ENCODE measurements at places on chromosomes 2 and 18.
A peak's percentile ranks its signal among the peaks of the same experiment; 100 is the strongest.

GRCh38 chr2:64036034-64036705, 16.9 kb upstream of the VPS54 start:
- peak; percentile 44 for DNase-seq

GRCh38 chr2:139170406-139170805, 390.2 kb upstream of the NXPH2 start:
- DNase-seq, result no peak

GRCh38 chr18:3251249-3251962, 3.8 kb downstream of the MYL12A start:
- DNase-seq, result no peak

DNA sequence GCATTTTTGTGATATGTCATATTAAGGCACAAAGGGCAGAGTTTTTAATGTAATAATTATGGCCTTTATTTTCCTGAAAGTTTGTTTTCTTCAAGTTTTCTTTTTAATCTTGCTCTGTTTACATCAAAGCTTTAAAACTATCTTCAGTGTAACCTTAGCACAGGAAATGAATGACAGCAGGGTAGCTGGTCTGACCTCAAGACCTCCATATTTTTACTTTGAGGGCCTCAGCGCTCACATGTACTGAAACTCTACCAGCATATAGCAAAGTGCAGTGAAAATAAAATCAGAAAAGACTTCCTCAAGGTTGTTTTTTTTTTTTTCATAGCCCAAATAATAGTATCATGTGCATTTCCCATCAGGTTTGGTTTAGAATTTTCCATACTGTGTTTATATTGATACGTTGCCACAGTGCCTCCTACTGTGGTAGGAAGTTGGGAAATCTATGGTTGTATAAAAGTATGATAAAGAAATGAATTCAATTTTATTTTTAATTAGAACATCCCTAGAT, 163.4 kb downstream of the UBE2E3 start:
- DNase-seq, result no peak

DNA sequence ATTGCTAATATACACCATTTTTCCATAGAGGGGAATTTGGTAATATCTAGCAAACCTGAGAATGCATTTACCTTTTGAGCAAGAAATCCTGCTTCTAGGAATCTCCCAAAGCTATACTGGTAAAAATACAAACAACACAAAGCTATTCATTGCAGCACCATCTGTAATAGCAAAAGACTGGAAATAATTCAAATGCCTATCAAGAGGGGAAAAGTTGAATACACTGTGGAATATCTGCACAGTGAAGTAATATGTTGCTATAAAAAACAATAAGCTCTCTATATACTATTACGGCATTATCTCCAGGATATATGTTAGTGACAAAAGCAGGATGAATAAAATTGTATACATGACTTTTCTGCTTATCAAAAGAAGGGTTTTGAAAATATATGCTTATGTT, 112.3 kb upstream of the CHAC2 start:
- DNase-seq, result no peak

DNA sequence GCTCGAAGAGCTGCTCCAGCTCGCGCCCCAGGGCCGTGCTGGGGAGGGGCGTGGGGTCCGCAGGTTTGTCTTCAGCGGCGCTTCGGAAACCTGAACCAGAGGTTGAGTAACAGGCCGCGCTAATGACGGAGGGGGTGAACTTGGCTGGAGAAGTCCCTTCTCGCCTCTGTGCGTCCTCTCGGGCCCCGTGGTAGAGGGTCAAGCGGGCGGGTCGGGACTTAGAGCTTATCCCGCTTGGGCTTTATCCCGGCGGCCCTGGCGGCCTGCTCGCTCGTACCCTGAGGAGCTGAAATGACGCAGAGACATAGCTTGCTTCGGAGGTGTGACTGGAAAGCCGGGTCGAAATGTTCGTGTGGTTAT, 479 bp downstream of the RNMT start:
- DNase-seq, result no peak

DNA sequence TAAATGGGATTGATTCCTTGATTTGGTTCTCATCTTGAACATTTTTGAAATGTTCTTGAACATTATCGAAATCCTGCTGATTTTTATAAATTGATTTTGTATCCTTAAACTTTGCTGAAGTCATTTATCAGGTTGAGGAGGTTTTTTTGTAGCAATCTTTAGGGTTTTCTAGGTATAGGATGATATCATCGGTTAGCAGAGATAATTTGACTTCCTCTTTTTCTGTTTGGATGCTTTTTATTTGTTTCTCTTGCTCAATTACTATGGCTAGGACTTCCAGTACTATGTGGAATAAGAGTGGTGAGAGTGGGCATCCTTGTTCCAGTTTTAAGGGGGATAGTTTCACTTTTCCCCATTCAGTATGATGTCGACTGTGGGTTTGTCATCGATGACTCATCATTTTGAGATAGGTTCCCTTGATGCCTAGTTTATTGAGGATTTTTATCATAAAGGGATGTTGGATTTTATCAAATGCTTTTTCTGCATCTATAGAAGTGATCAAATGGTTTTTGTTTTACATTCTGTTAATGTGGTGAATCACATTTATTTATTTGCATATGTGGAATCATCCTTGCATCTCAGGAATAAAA, 201.5 kb upstream of the ZSWIM2 start:
- no peak for DNase-seq

GRCh38 chr2:143640826-143641225, 511.6 kb downstream of the ARHGAP15 start:
- no peak for DNase-seq

DNA sequence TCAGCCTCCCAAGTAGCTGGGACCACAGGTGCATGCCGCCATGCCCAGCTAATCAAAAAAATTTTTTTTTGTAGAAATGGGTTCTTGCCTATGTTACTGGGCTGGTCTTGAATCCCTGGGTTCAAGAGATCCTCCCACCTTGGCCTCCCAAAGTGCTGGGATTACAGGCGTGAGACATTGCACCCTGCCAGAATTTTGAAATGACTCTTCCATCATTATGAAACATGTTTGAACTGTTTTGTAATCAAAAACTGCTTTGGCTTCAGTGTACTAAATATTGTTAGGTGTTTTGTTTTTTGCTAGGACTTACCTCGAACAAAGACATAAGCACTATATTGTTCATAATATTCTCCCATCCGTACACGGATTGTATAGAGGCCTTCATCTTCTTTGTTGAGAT, 55.8 kb downstream of the MYOM1 start:
- no peak for DNase-seq

GRCh38 chr18:29749704-29750103, 1292.8 kb downstream of the DSC3 start:
- DNase-seq, result no peak

DNA sequence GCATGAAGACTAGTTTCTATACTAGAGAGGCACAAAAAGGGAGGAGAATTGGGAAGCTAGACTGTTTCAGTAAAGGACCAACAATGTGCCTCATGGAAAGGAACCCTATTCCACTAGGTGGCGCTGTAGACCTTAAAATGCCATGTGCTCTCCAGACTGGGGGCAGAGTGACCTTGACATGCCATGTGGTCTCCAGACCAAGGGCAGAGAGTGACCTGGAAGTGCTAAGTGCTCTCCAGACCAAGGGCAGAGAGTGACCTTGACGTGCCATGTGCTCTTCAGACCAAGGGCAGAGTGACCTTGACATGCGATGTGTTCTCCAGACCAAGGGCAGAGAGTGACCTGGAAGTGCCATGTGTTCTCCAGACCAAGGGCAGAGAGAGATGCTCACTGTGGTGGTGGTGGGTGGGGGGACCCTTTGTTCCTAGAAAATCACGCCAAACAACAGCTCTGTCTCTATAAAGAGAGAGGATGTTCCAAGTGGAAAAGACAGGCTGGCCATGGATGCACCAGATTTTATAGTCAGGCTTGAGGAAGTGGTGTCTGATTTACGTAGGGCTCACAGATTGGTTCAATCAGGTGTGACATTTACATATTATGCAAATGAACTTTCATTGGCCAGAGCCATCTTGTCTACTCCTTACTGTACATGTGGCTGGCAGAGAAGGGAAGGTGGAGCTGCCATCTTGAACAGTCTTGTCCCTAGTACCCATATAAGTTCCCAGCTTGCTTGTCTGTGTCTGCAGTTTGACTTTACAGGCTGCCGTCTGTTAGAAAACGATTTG, 344.0 kb upstream of the DDX18 start:
- DNase-seq, result peak; percentile 40

DNA sequence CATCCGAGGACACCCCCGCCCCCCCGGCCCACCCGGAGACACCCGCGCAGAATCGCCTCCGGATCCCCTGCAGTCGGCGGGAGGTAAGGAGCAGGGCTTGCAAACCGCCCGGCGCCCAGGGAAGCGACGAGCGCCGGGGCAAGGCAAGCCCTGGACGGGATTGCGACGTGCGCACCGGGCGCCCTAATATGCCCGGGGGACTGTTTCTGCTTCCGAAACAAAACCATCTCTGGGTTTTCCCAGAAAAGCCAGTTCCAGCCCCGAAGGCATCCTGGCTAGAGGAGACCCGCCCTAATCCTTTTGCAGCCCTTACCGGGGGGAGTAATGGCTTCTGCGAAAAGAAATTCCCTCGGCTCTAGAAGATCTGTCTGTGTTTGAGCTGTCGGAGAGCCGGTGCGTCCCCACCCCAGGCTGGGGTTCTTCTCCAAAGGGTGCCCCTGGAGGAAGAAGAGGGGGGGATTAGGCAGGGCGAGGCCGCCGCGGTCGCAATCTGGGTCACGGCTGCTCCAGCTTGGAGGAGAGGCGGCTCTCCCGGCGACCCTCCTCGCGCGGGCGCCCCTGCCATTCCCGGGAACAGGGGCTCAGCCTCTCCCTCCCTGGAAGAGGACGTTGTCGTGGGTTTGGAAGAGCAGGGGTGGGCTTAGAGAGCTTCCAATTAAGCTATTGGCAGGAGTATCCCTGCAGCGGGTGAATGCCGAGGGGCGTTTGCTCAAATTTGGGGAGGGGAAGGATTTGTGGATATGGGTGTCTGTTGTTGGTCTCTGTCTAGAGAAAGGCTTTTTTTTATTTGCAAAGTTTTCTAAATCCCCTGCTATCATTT, 521 bp downstream of the MYCN start:
- DNase-seq, result no peak

- DNase-seq, result no peak
These were observed 50.1 kb downstream of the THUMPD2 start for GRCh38 chr2:39728941-39729351.

DNA sequence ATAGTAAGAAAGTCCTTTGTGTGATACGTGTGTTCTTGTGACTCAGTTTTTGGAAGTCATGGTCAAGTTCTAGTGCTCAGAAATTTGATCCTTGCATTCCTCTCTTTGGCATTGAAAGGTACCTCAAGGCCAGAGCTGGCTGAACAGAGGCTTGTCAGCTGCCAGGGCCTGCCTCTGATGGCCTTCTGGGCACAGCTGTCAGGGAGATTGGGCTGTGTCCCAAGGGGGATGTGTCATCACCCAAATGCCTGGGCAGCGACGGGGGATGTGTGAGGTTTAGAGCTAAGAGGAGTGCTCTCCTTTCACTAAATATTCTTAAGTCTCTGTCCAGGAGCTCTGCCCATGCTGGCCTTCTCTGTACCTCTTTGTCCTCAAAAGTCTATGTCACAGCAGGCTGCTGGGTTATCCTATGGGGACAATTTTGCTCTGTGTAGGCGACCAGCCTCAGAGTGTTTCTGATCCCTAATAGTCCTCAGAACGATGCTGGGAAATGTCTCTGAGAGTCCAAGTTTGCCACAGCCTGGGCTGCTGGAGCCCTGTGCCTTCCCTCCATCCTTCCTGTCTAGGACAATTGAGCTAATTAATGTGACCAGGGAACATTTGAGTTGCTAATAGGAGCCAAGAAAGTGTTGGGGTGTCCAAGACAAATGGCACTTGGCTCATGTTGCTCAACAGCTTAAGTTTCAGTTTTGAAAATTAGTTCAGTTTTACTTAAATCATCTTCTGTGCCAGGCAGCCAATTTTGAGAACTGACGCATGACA, 115.4 kb upstream of the ZNF521 start:
- DNase-seq, result no peak

DNA sequence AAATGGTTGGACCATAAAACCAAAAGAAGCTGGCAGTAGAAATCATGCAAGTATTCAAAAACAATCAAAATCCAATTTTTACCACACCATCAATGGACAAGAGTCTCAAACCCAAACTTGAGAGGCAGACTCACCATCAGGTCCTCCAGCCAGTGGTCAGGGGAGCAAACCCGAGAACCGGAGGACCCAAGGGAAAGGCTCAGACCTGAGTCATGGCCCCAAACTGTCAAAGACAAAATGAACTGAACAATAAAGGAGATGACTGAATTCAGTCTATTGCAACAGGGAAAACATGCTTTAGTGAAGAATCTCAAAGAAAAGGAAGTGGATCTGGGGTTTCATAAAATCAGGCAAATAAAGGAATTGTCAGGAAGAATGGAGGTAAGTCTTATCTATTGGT, 150.7 kb upstream of the MGAT5 start:
- no peak for DNase-seq

GRCh38 chr18:32877371-32877770, 104.5 kb upstream of the KLHL14 start:
- no peak for DNase-seq

DNA sequence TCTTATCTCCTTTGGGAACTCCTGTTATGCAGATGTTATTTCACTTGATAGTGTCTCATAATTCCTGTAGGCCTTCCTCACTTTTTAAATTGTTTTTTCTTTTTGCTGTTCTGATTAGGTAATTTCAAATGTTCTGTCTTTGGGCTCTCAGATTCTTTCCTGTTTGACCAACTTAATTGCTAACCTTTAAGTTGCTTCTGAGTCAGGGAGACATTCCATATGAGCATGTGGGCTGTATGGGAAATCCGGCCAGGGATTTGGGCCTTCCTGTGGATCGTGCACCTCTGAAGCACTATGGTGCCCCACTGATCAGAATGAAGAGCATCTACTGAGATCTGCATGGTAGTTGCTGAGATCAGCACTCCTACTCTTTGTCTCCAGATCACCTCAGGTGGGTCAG, 44.7 kb upstream of the REEP1 start:
- DNase-seq, result no peak

DNA sequence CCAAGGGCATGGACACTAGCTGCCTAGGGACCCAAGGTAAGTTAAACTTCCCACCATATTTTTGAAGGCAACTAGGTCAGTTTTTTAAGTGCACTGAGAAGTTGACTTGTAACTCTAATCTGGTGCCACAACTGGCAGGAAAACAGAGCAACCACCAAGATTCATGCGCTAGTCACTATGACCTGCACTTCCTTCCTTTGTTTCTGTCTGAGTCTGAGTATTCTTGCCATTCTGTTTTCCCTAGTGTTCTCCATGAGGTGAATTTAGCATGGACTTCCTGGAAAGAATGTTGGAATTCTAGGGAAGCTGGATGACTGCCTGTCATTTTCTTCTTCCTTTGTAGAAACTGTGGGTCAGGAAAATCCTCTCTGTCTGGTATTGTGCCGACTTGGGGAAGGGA, 249.0 kb downstream of the GALNT13 start:
- no peak for DNase-seq

GRCh38 chr2:10402062-10402585, 46.0 kb downstream of the ODC1 start:
- DNase-seq, result no peak

- DNase-seq, result no peak
These were observed 10.6 kb downstream of the CNDP1 start for GRCh38 chr18:74544898-74545297.

DNA sequence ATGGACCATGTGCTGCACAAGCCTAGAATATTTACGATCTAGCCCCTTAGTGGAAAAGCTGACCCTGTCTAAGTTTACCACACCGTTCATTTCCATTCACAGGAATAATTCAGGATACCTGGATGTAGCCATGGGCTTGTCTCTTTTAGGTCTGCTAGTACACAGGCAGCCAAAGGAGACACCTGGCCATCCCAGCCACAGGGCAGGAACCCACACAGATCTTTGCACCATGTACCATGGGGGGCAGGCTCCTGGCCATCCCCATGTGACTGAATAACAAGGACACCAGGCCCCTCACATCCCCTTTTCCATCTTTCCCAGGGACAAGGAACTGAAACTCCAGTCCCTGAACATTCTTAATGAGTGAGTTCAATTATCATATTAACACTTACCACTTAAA, 467.3 kb upstream of the MYT1L start:
- no peak for DNase-seq

Measured in KG1 (cell line).